ENCODE measurements at places on chromosomes 4 and X.

- H3K4me3 ChIP-seq = no peak overlapping the region
These were observed 295.7 kb downstream of the GPAT3 start for GRCh38 chr4:83831588-83831987.

GRCh38 chrX:50648156-50648555, 165.8 kb downstream of the SHROOM4 start:
- no peaks in the 10 kb centered on the region for H3K36me3 ChIP-seq
- DNase-seq = no peak
- H3K4me1 ChIP-seq = no peaks in the 10 kb centered on the region
- H3K4me3 ChIP-seq = no peak overlapping the region

DNA sequence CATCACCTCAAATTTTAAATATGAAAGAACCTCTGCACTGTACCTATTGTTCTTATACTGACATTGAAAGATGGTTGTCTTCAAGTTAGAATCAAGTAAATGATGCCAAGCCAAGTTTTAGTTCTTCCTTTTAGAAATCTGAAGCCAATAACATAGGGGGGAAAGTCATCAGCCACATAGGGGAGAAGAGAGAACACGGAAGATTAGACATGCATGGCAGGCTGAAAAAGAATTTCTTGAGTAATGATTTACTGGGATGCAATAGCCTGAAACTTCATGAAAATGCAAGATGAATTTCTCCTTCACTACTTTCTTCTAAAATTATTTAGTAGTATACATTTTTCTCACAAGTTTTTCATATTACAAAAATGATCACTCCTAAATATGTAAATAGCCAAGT, 13.6 kb upstream of the EPGN start:
- H3K36me3 ChIP-seq = no peaks in the 10 kb centered on the region
- no peak overlapping the region for H3K4me3 ChIP-seq
- no peak overlapping the region for H3K27ac ChIP-seq
- no peaks in the 10 kb centered on the region for H3K27me3 ChIP-seq
- DNase-seq = no peak

DNA sequence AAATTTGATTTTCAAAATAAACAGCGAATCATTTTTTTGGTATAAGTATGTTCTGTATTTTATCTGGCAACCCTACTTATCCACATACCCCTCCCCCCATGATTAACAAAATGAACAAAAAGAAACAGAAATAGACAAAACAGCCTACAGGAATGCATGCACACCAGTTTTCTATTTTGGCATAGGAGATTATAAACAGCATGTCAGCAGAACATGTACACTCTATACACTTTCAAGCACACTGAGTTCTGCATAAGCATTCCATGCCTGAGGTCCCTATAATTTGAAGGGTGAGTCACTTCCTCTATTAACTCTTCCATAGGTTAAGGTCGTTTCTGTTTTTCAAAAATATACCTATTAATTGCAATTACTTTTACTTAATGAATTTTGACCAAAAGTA, 28.0 kb upstream of the ZNF280C start:
- H3K36me3 ChIP-seq = no peaks in the 10 kb centered on the region
- no peaks in the 10 kb centered on the region for H3K27me3 ChIP-seq

DNA sequence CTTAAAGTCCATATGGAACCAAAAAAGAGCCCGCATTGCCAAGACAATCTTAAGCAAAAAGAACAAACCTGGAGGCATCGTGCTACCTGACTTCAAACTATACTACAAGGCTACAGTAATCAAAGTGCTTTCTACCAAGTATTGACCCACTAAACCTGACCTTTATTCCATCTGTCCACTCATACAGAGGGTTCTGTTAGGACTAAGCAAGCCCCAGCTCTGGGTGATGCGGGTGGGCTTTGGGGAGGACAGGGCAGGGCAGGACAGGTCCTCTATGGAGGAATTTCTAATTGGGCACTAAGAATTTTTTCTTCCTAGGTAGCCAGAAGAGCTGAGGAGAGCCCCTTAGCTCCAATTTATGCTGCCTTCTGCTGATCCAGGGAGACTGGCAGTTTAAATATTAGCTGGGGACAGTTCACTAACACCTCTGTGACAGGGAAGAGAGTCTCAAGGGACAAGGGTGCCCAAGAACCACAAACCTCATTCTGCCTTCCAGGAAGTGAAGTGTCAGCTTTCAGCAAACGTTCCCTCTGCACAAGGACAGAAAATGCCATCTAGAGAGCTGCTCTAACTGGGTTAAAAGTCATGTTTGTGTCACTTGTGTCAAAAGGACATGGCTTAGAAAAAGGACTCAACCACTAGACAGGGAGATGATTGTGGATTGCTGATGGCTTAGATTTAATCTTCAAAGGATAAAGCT, 143.2 kb downstream of the KIT start:
- H3K4me3 ChIP-seq = no peak overlapping the region
- no peak for DNase-seq
- H3K36me3 ChIP-seq = no peaks in the 10 kb centered on the region
- no peaks in the 10 kb centered on the region for H3K4me1 ChIP-seq

GRCh38 chrX:71301195-71301924, at the start of gene ITGB1BP2:
TSS of gene ITGB1BP2 (plus strand) at chrX:71301750. CDS start at chrX:71301807, 57 bp downstream.
- H3K4me3 ChIP-seq = no peak within 1 kb of the TSS
- no peak within 1 kb of the TSS for H3K27ac ChIP-seq
- peaks cover 37% of the 10 kb centered on the region for H3K36me3 ChIP-seq
- DNase-seq = no peak
- no peaks in the 10 kb centered on the region for H3K4me1 ChIP-seq

DNA sequence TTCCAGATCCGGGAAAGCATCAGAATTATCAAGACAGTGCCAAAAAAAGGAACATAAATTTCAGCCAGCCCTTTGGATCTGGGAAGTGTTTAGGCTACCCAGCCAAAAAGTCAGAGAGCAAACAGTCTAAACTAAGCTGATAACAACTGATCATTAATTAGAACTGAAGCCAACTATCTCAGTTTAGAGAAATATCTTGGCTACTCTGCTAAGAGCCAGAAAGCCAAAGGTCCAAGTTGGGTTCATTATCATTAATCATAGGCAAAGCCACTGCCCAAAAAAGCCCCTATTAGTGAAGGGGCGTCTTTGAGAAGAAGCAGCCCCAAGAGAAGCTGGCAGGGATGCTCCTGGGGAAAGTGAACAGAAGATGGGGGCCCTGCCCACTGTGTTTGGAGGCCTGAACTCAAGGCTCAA, 37.0 kb upstream of the SHISA3 start:
- H3K27me3 ChIP-seq = no peaks in the 10 kb centered on the region
- no peak for DNase-seq
- no peaks in the 10 kb centered on the region for H3K4me1 ChIP-seq
- no peak overlapping the region for H3K27ac ChIP-seq
- no peaks in the 10 kb centered on the region for H3K36me3 ChIP-seq
- no peak overlapping the region for H3K4me3 ChIP-seq

DNA sequence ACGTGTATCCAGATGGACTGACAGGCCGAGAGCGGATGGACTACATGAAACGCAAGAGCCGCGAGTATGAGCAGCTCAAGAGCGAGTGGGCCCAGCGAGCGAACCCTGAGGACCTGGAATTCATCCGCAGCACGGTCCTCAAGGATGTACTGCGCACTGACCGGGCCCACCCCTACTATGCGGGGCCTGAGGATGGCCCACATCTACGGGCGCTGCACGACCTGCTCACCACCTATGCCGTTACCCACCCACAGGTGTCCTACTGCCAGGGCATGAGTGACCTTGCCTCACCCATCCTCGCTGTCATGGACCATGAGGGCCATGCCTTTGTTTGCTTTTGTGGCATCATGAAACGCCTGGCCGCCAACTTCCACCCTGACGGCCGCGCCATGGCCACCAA, 14.6 kb upstream of the RBM3 start:
- no peaks in the 10 kb centered on the region for H3K27me3 ChIP-seq
- H3K36me3 ChIP-seq = no peaks in the 10 kb centered on the region
- no peak for DNase-seq
- H3K4me1 ChIP-seq = no peaks in the 10 kb centered on the region
- H3K27ac ChIP-seq = no peak overlapping the region

DNA sequence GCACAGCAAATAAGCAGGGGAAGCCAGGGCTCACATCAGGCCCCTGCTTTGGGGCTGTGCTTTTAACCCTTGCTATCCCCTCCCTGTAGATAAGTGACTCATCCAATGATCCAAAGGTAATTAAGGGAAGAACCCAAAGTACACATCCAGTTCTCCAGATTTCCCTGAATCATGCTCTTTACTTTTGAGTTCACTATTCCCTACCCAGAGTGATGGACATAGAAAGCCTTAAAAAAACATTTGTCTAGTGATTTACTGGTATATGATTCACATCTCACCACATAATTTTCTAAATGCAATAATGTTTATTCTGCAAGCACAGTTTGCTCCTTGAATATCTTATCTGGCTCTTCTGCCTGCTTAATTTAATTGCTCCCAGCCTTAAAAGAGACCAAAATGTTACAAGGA, 136.2 kb downstream of the PPP3CA start:
- DNase-seq = no peak
- H3K27ac ChIP-seq = no peak overlapping the region
- H3K27me3 ChIP-seq = no peaks in the 10 kb centered on the region

- DNase-seq = peak; percentile 58
- H3K4me1 ChIP-seq = peaks cover 29% of the 10 kb centered on the region
- H3K4me3 ChIP-seq = no peak overlapping the region
- H3K27me3 ChIP-seq = no peaks in the 10 kb centered on the region
These were observed 108.0 kb downstream of the TMEM131L start for GRCh38 chr4:153573881-153574802.

- no peak for DNase-seq
- no peaks in the 10 kb centered on the region for H3K27me3 ChIP-seq
- H3K4me3 ChIP-seq = no peak overlapping the region
- no peak overlapping the region for H3K27ac ChIP-seq
These were observed 5.8 kb upstream of the USP38 start for GRCh38 chr4:143178923-143179322.
